ENCODE measurements at places on chromosomes 2 and 18.

DNA sequence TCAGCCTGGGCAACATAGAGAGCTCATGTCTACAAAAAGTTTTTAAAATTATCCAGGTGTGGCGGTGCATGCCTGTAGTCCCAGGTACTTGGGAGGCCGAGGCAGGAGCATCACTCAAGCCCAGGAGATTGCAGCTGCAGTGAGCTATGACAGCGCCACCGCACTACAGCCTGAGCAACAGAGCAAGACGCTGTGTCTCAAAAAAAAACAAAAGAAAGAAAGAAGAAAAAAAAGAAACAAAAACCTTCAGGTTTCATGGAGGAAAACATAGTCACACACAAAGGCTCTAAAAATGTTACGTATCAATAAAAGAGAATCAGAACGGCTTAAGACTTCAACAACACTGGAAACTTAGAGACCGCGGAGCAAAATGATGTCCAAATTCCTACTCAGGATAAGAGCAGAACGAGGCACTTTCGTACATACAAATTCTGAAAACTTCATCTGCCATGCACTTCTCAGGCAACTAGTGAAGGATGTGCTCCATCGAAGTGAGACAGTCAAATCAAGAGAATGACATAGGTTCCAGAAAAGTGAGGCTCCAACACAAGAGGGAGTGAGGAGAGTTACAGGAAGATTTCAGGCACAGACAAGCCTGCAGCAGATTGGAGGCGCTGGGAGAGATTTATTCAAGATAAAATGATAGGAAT lies 4.4 kb downstream of the HDLBP start:
- DNase-seq: no peak

DNA sequence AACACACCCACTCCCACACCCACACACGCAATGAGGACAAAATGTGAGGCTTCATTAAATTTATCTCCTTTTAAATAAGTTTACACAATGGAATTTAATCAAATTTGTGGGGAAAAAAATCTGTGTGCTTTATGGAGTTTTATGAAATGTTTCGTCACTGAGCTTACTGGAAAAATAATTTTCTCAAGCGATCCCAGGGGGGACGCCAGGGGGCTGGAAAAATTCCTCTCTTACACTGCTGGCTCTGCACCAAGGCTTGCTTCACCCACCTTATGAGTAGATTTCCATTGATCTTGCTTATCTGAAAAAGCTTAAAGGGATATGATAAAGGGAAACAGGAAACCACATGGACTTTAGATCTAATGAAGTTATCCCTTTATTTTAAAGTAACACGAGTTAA lies 95.5 kb downstream of the CABYR start:
- no peak for DNase-seq

DNA sequence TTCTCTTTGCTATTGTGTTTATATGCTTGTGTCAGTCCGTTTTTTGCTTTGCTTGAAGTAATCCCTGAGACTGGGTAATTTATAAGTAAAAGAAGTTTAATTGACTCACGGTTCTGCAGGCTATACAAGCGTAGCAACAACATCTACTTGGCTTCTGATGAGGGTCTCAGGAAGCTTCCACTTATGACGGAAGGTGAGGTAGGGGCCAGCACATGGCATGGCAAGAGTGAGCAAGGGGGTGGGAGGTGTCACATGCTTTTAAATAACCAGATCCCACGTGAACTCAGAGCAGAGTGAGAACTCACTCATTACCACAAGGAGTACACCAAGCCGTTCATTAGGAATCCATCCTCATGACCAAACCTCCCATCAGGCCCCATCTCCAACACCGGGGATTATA lies 540.3 kb downstream of the TDRD15 start:
- no peak for DNase-seq

GRCh38 chr2:20451341-20451740 lies 4.5 kb downstream of the RHOB start:
- no peak for DNase-seq

DNA sequence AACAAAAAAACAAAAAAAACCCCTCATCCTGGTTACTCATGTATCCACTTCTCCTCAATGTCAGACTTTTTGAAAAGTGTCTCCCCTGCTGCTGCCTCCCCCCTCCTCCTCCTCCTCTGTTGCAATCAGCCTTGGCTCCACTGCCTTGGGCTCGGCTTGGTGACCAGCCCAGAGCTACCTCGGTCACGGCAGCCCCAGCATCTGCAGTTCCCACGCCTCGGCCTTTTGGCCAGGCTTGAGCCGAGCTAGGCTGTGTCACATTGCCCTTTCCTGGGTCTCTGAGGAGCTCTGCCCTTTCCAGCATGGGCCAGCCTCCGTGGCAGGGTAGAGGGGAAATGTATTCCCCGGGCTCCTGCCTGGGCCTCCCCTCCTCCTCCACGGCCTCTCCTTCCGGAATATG lies 22.7 kb upstream of the INHBB start:
- no peak for DNase-seq

DNA sequence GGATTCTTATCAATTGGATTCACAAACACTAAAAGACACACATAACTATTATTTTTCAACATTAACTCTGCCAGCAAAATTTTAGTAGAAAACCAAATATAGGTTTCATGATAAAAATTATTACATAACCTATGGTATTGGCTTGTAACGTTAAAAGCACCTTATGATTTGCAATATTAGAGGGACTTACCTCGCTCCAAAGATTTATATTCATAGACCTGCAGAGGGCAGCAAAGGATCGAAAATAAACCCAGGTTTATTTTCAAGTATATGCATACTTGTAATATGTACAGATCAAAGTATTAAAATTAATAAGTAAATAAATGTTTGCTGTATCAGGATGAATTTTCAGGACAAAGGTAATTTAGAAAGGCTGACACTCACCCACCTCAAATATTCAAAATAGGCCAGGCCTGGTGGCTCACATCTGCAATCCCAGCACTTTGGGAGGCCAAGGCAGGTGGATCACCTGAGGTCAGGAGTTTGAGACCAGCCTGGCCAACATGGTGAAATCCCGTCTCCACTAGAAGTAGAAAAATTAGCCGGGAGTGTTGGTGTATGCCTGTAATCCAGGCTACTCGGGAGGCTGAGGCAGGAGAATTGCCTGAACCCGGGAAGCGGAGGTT lies 45.3 kb downstream of the LRPPRC start:
- peak; percentile 12 for DNase-seq
